ENCODE measurements at places on chromosomes 5 and 9.

DNA sequence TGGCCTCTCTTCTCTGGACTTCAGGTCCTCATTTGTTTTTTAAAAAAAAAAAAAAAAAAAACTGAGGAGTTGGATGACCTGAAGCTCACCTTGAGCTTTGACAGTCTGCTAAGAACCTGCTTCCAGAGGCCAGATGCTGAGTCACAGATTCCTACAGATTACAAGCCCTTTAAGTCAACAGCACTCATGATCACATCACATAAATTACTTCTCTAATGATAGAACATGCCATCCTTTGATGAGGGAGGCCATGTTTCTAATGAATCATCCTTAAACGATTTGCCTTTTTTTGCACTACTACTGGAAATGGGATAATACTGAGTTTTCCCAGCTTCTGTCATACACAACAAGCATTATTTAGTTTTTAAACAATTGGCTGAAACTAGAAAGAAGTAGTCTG lies 34.2 kb upstream of the MYOT start:
- no peak for DNase-seq

GRCh38 chr5:151068433-151069197 lies 12.2 kb downstream of the TNIP1 start:
- no peak for DNase-seq

GRCh38 chr9:89185980-89186379 lies 7.4 kb upstream of the SHC3 start:
- DNase-seq = no peak

GRCh38 chr5:53834500-53834899 lies 274.1 kb downstream of the NDUFS4 start:
- DNase-seq = no peak

DNA sequence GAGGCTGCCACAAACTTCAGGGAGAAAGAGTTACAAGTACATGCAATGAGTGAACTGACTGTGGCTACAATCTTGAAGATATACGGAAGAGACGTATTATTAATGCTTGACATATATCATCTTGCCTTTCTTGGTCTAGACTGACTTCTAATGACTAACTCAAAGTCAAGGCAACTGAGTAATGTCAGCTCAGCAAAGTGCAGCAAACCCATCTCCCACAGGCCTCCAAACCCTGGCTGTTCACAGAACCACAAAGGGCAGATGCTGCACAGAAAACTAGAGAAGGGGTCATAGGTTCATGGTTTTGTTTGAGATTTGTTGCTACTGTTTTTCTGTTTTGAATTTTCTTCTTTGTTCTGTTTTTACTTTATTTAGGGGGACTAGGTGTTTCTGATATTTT lies 21.0 kb downstream of the IL7R start:
- DNase-seq = no peak

Data from GM13977 (cell line).